ENCODE measurements at places on chromosomes 5 and 9.

- no peak for DNase-seq
Observed at GRCh38 chr5:165795073-165795472, 2289.7 kb downstream of the MAT2B start.

- no peak for DNase-seq
Observed at GRCh38 chr5:159082474-159082873, 17.2 kb downstream of the EBF1 start.

- no peak for DNase-seq
Observed at GRCh38 chr9:137304383-137305059, 2.5 kb upstream of the NRARP start.

DNA sequence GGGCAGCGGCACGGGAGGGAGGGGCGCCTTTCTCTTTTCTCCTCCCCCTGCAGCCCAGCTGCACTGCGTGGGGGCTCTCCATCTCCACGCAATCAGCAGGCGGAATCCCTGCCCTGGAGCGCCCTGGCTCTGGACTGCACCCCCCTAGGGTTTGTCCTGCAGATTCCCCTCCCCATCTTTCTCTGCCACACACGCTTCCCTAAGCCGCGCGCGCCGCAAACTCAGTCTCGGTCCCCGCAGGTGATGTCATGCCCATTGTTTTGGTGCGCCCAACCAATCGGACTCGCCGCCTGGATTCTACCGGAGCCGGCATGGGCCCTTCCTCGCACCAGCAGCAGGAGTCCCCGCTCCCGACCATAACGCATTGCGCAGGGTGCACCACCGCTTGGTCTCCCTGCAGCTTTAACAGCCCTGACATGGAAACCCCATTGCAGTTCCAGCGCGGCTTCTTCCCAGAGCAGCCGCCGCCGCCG lies at the start of gene KCNN2:
KCNN2 (plus strand) TSS at position 347 of the 473 bp plus-strand sequence; CDS start at position 417, 70 bp downstream.
- peak; percentile 10 for DNase-seq

- no peak for DNase-seq
Observed at GRCh38 chr9:94557376-94557775, 2.5 kb downstream of the PCAT7 start.

GRCh38 chr5:78507531-78507930 lies 141.0 kb downstream of the LHFPL2 start:
- no peak for DNase-seq

All from HTR-8/SVneo (cell line).